ENCODE measurements at places on chromosomes 4 and X.

- DNase-seq: no peak
These were observed 54.6 kb downstream of the ARHGAP10 start for GRCh38 chr4:147786531-147786930.

- no peak for DNase-seq
These were observed 3.3 kb downstream of the SLC25A6 start for GRCh38 chrX:1388651-1389050.

DNA sequence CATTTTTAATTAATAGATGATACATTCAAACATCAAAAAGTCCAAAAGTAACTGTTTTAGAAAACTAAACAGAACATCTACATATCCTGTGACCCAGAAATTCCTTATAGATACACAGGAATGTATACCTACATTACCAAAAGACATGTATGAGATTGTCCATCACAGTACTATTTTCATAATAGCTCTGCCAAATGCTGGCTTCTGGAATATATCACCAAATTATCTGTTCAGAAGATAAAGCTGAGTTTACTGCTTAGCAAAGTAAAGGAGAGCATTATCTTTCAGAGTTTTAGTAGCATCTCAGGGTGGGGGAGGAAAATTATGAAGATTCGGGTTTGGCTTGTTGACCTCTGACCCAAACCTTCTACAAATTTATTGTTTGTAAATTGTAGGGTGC lies 368.9 kb upstream of the SLC7A11 start:
- DNase-seq: no peak

- DNase-seq: no peak
These were observed 217.0 kb downstream of the SOWAHB start for GRCh38 chr4:76680952-76681351.

GRCh38 chr4:24719615-24720014 lies 75.8 kb upstream of the SOD3 start:
- no peak for DNase-seq

DNA sequence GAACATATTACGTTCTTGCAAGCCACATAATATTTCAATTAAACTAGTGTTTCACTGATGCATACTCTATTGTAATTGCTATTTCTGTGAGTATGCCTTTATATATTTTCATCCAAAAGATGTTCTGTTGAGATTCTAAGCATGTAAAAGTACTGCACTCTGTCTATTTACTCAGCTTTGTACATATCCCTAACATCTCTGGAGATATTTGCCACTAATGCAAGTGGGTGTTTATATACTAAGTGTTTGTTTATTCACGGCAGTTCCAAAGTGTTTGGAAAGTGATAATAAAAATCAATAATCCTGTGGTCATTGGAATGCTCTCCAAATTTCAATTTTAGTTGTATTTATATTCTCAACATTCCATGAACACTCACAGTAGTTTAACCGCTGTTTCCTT lies 1989.0 kb downstream of the C4orf33 start:
- no peak for DNase-seq

GRCh38 chrX:2967998-2968909 lies 38.1 kb upstream of the ARSH start:
- DNase-seq: peak; percentile 39

- DNase-seq: no peak
These were observed 481.5 kb downstream of the BCOR start for GRCh38 chrX:39616098-39616729.

DNA sequence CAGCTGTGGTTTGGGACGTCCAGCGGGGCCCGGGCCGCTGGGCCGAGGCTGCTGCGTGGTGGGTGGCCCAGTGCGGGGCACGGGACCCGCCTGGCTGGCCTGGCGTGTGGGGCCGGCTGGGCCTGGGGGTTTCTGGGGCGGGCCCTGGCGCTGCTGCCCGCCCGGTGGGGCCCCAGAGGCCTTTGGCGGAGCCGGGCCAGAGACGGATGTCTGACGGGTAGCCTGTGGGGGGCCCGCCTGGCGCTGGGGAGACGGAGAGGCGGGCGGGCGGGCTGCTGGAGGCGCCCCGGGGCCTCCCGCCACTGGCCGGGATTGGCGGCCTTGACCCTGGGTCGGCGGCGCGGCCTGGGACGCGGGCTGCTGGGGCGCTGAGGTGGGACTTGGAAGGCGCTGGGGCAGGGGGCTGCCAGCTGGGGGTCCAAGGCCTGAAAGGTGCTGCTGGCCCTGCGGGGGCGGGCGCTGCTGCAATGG lies 8.1 kb upstream of the TIMP1 start:
- no peak for DNase-seq

GRCh38 chr4:110085131-110085530 lies 113.3 kb downstream of the ELOVL6 start:
- no peak for DNase-seq

DNA sequence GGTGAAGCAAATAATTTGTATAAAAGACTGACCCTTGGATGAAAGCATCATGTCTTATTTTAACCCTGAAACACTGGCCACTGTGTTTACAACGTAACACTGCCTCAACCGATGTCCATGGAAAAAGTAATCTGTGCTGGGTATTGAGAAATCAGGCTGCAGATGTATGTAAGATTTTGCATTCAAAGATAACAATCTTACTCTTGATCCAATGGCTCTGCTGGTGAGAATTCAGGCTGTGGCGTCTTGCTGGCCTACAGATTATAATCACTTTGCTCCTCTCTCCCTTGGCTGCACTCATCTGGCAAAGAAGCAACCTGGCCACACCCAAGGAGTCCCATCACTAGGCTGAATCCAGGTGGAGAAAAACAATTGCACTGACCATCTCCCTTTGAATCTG lies 7.5 kb downstream of the ADGRA3 start:
- no peak for DNase-seq

- no peak for DNase-seq
These were observed 19.9 kb upstream of the DUSP9 start for GRCh38 chrX:153626863-153627674.

Measured in C1 segment of cervical spinal cord (tissue), 14 donors.